KBM-7 (cell line): ENCODE measurements at places on chromosomes 3 and 15.

DNA sequence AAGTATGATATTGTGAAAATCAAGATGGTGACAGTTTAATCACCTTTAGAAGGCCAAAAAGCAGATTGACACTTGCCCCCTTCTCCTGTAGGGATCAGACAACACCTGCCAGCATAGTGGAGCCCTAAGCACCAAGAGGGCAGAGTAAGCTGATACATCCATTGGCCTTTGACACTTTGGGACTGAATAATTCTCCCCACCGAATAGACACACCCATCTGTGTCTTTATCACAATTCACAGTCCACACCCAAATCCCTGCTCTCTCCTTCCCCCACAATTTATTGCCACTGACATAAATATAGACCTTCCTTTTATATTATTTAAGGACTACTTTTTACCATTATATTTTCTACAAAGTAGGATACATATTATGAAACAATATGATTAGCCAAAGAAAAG is 3.1 kb upstream of the WDR49 start:
- no peak for DNase-seq

DNA sequence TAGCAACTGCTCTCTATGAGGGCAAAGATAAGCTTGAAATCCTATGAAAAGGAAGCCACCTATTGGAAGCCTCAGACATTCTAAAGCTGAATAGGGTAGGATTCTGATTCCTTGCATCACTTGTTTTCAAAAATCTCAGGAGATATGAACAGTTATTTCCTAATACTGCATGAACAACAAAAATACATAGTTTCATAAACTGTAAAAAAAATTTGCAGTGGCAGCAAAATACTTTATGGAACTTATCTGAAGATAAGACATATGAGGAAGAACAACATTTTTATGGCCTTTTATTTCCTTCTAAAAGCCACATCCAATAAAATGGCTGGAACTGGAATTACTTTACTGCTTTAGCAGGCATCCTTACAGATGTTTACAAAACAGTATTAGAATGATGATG is 29.9 kb downstream of the AP3S2 start:
- DNase-seq = no peak

- peak; percentile 45 for DNase-seq
Measured at GRCh38 chr3:57756528-57757401, 656 bp downstream of the SLMAP start.

DNA sequence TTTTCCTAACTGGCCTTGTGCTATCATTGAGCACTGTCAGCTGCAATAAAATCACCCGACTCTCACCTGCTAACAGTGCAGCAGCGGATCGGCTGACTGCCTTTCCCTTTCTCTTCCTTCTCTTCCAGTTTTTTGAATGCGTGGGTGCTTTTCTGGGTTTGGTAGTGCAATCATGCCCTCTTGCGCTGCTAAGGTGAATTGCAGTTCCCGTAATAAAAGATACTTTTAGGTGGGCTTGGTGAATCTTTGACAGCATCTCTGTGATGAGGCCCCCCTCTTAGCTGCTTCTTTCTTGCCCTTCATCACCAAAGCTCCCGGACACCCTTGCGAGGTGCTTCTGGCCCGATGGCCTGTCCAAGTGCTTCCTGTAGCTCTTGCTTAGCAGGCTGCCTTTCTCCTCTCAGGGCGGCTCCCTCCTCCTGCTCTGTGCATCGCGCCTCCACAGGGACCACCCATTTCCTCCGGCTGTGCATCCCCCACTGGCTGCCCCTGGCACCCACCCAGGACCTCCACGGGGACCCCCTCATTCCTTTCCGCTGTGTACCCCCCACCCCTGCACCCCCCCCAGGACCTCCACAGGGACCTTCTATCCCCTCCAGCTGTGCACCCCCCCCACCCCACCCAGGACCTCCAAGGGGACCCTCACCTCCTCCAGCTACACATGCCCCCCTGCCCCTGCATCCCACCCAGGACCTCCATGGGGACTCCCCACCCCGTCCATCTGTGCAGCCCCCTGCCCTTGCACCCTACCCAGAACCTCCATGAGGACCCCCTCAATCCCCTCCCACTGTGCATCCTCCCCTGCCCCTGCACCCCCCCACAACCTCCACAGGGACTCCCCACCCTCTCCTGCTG is 50.8 kb upstream of the RPL32 start:
- peak; percentile 73 for DNase-seq

- no peak for DNase-seq
Measured at GRCh38 chr15:77033417-77033728, 37.5 kb downstream of the TSPAN3 start.

DNA sequence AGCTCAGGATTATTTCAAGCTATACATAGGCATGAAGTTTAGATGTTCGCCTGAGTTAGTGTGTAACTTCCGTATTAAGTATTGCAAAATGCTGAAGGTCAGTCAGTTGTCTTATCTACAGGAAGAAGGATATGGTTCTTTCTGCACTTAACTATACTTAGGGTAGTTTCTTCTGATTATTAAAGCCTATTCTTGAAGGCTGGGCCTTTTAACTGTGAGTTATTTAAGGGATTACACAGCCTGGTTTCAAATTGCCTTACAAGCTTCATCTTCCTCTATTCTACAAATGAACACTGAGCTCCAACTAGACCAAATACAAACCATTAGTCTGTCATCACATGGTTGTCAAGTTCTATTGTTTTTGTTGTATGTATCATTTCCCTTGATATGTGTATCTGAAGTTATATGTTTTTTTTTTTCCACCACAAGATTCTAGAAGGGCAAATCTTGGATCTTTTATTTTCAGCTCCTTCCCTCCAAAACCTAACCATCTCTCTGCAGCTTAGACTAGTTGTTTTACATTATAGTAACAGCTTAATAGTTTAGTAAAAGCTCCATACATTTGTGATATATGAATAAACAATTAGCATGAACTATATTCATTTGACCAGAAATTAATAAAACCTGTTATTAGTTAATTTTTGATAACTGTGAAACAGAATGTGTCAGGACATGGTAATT is 272.9 kb upstream of the KCNMB2 start:
- DNase-seq = peak; percentile 88

GRCh38 chr15:84887938-84888337 is 3.5 kb downstream of the SLC28A1 start:
- DNase-seq = no peak

- DNase-seq = no peak
Measured at GRCh38 chr3:126117212-126117611, 33.3 kb upstream of the SLC41A3 start.

DNA sequence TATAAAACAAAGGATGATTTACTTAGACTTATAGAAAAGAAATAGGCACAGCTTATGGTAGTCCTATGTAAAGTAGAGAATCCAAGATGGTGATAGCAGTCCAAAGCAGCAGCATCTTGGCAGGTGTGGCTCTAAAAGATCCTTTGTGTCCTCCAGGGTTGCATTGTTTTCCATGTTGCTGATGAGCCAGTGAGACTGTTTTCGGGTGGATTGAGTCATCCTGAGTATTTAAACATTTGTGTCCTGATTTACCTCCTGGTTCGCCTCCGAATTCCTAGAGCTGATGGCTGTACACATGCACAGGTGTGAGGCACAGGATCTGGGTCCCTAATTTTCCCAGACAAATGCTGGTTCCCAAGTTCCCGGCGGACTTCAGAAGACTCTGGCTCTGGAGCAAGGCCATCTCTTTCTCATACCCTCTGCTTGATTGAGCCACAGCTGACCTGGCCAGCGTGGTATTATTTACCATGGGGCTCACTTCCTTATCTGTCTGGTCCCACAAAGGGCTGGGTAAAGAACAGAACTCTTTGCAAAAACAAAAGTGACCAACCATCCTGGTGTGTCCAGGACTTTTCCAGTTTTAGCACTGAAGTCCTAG is 51.0 kb downstream of the ARNT2 start:
- no peak for DNase-seq

- peak; percentile 66 for DNase-seq
Measured at GRCh38 chr3:112519424-112520001, 20.2 kb upstream of the BTLA start.

GRCh38 chr3:185549122-185549521 is 3.3 kb downstream of the LIPH start:
- no peak for DNase-seq

DNA sequence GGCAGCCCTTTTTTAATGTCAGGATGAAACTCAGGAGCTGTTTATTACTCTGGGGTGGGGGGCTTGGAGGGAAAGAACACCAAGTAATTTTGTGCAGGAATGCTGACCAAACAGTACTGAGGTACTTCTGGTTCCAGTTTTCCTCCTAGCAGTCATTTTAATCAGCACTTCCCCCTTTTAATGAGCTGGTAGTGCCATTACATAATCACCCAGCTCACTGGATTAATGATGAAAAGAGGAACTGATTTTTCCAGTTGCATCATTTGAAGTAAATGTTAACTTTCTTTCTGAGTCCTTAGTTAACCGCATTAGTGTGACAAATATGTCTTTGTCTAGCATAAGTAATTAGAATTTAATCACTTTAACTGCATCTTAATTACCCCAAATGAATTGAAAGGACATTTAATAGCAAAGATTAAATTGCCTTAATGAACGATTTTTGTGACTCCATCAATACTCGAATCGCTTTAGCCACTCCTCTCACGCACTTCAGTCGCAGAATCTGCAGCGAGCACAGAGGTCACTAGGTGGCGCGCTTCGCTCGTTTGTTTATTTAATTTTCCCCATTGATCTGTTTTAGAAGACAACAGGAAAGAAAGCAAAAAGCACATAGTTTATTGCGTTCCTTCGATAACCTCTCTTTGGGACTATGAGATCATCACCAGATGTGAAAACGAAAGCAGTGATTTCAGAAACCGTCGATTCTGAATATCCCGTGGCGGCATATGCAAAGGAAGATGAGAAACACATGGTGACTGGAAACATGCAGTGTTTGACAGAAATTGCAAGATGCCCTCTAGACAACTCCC is 9.8 kb downstream of the ONECUT1 start:
- DNase-seq = peak; percentile 88

- no peak for DNase-seq
Measured at GRCh38 chr3:36597422-36597821, 166.9 kb downstream of the DCLK3 start.

DNA sequence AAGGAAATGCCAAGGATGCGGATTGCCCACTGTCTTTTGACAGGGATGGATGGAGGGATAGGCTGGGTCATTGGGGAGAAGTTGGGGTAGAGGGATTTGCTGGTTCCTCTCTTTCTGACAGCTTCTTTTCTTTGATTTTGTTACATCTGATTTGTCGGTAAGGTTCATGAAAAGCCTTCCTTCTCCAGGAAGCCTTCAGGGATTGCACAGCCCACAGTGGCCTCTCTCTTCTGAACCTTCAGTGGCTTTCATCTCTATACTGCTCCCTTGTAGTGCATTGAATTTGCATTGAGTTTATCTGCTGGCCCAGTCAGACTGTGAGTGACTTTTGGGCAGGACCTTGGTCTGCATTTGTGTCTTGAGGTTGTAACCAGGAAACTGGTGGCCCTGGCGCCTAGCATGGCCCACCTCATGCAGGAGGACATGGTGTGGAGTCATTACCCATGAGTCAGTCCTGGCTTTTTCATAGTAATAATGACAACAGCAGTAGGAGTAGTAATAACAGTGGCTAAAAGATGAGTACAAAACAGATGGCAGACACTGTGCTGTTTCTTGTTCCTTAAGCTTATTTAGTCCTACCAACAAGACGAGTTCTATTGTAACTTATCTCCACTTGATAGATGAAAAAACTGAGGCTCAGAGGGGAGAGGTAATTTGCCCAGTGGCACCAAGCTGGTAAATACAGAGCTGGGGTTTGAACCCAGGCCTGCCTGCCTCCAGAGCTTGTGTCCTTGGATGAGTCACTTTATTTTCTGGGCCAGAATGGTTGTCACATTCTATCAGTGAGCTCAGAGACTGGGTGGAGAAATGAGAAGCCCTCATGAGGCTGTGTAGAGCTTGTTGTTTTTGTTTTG is 28.4 kb downstream of the SMAD6 start:
- DNase-seq = no peak

- DNase-seq = no peak
Measured at GRCh38 chr3:159432682-159433340, 555.8 kb upstream of the IL12A start.

DNA sequence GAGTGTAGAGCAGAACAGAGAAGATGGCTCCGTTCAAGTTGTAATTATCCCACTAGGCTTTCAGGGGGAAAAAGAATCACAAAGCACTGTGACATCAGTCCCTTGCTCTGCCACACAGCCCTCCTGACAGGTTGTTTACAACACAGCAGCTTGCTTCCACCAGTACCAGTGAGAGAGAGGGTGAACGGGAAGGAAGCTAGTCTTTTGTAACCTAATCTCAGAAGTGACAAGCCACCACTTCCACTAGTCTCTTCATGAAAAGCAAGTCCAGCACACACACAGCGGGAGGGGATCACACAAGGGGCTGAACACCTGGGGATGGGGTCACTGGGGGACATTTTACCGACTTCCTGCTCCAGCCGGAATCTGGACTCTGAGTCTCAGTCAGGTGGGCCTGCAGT is 86.3 kb downstream of the FAM81A start:
- no peak for DNase-seq

DNA sequence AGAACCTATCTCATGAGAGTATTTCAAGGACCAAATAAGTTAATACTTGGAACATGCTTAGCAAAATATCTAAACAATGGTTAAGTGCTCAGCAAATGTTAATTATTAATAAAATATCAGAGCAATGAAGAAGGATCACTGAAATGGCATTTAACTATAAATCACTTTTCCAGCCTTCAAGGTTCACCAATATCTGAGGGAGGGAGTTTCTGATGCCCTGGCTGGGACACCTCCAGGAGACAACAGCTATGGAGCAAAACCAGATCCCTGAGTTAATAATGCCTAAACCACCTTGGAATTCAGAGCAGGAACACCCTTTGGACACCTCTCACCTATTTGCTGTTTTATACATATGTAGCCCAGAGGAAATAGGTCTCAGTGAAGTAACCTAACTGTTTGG is 6.4 kb upstream of the FAM174B start:
- DNase-seq = no peak

GRCh38 chr3:9951962-9952805 is at the start of gene PRRT3:
TSS of gene PRRT3 (minus strand) at chr3:9952408. CDS start at chr3:9950115, 2,293 bp downstream.
- peak; percentile 49 for DNase-seq

DNA sequence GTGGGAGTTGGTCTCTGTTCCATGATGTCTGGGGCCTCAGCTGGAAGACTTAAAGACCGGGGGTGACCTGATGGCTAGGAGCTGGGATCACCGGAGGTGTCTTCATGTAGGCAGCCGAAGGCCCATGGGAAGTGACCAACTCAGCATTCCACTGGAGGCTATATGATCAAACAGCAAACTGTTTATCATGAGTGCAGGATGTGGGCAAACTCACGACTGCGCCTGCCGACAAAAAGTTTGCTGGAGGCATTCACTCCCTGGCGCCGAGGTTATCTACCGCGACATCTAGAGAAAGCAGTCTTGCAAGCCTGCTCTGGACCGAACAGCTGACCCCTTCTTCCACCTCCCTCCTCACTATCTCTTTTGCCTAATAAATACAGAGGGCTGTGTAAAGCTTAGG is 62.7 kb upstream of the NR2C2 start:
- no peak for DNase-seq

GRCh38 chr3:184361532-184361931 is at the start of the genes CLCN2 and POLR2H:
TSS of gene CLCN2 (minus strand) at chr3:184361605. CDS start at chr3:184361479, 126 bp downstream.
TSS of gene POLR2H (plus strand) at chr3:184361710. CDS start at chr3:184363493, 1,783 bp downstream.
- DNase-seq = no peak

- peak; percentile 38 for DNase-seq
Measured at GRCh38 chr3:104974316-104974715, 392.4 kb upstream of the ALCAM start.

GRCh38 chr3:12471241-12471640 is 13.0 kb upstream of the TSEN2 start:
- no peak for DNase-seq
